Activated CD8-positive, alpha-beta T cell treated with anti-CD3 and anti-CD28 coated beads, Interleukin-2, amount 10 ng/mL, durations not matched to agents 7 days and 5 days (primary cell): ENCODE measurements at places on chromosomes 12 and 14. TPM values are rescaled to one million over a fixed set of nuclear protein-coding genes. Genes with fewer than 3 reads are reported as not detected.

Gene TMEM30B
- total RNA-seq: 0.66 TPM

Gene TMTC3
- 5.4 TPM for total RNA-seq

Gene CFAP251
- total RNA-seq: 0.70 TPM

Gene LHX5
- total RNA-seq: not detected

Gene IL23A
- total RNA-seq: 3.7 TPM

Gene NELL2
- 43.8 TPM for total RNA-seq

Gene SLC39A2
- not detected for total RNA-seq

Gene PLD4
- not detected for total RNA-seq

Gene LRTM2
- not detected for total RNA-seq

Gene GPRC5D
- not detected for total RNA-seq

Gene C1QL4
- total RNA-seq: not detected

Gene HOTAIR
- total RNA-seq: not detected

DNA sequence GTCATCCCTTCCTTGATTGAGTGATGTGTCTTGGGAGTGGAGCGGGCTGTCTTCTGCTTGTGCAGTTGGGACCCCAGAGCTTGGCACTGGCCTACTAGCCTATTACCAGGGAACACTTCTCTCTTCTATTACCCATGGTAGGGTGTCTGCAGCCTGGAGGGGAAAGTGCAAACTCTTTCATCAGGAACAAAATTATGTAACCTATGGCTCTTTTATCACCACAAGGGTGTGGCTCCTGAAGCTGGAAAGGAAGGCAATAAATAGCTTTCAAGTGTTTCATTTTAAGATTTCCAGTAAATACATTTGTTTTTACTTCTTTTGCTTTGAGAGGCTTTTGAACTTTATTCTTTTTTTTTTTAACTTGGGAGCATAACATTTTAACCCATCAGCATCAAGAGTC lies 349.7 kb upstream of the FAR2 start:
- DNase-seq: no peak

GRCh38 chr12:77590306-77590705 lies 240.4 kb upstream of the NAV3 start:
- DNase-seq: no peak

- DNase-seq: no peak
These were observed 34.5 kb downstream of the HMGA2 start for GRCh38 chr12:65858831-65859230.

- no peak for DNase-seq
These were observed 40.2 kb downstream of the SCARB1 start for GRCh38 chr12:124823272-124823970.

GRCh38 chr12:49121047-49121696 lies 10.0 kb downstream of the TUBA1B start:
- DNase-seq: no peak

GRCh38 chr14:92711976-92712653 lies 36.3 kb downstream of the LGMN start:
- no peak for DNase-seq

- no peak for DNase-seq
These were observed 136.5 kb downstream of the HMGA2 start for GRCh38 chr12:65960820-65961189.

GRCh38 chr14:50383618-50384225 lies 13.0 kb downstream of the CDKL1 start:
- no peak for DNase-seq

DNA sequence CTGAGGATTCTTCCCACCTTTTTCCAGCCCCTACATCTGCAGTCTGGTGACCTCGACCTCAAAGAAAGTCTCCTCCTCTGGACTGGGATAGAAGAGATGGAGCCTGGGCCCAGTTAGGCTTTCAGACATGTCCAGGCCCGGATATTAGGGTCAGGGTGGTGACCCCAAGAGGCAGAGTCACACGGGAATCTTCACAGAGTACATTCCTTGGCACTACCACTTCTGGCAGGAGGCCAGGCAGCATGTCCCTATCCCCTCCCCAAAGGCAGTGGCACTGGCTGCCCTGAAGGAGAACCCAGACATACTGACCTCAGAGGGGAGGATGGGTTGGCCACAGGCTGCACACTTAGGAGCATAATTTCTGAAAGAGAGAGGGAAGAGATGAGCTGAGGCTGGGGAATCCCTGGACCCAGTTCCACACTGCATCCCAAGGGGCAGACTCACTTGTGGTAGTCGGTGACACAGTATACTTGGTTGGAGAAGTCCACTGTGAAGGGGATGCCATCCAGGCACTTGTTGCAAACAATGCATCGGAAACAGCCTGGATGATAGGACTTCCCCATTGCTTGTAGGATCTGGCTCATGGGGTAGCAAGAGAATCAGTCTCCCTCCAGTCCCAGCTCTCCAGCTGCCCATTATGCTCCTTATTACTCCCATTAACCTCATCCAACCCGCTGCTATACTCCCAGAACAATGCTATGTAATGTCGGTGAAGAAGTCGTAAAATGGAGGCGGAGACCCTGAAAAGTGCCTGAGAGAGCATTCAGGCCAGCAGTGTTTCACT lies 7.6 kb downstream of the AJUBA start:
- DNase-seq: no peak

- DNase-seq: no peak
These were observed 65.9 kb upstream of the CDKN3 start for GRCh38 chr14:54330876-54331275.

GRCh38 chr14:72880164-72880563 lies 13.7 kb downstream of the DPF3 start:
- no peak for DNase-seq

GRCh38 chr14:38089123-38089522 lies 118.6 kb upstream of the SSTR1 start:
- no peak for DNase-seq

- no peak for DNase-seq
These were observed 277.2 kb downstream of the SYT1 start for GRCh38 chr12:79141776-79142175.

GRCh38 chr14:37278636-37279538 lies 81.2 kb downstream of the MIPOL1 start:
- DNase-seq: no peak

- no peak for DNase-seq
These were observed 17.9 kb downstream of the SPRING1 start for GRCh38 chr12:116719731-116720528.

DNA sequence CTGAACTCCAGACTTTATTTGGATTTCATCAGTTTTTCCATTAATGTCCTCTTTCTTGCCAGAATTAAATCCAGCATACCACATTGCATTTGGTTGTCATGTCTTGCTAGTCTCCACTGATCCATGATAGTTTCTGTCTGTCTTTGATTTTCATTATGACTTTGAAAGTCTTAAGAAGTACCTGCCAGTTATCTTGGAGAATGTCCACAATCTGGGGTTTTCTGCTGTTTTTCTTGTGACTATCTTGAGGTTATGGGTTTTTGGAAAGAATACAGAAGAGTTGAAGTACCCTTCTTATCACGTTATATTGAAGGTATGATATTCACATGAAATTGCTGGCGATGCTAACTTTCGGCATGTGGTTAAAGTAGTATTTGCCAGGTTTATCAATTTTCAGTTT lies 282.3 kb upstream of the PRICKLE1 start:
- no peak for DNase-seq

- no peak for DNase-seq
These were observed 423.3 kb upstream of the RGS6 start for GRCh38 chr14:71508901-71509300.

DNA sequence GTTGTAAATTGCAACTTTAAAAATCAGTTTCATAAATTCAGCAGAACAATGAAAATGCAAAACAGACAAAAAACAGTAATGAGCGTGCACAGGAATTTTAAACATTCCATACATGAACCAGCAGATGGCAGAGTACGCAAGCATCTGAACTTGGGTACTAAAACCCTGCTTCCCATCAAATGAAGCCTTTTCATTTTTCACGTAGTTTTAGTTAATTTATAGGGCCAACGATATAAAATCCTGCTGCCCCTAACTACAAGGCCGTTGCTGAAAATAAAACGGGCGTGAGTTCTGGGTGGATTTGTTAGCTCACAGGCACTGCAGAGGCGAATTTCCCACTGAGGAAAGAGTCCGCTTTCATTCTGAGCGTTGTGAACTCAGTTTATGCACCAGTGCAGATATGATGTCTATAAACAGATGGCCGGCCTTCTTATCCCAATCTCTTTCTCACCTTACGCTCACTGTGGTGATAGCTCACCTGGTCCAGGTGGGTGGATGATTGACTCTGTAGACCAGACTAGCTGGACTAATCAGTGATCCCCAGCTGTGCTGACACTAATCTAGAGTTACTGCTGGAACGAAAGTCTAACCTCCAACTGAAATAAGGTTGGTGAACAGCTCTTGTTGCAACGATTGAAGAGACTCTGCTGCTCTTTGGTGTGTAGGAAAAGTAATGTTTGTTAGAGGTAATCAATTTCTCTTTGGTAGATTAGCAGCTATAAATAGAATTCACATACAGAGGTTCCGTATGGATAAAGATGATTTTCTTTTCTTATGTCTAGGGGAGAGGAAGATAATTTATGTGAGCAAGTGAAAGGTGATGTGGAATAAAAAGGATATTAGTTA lies 89.2 kb downstream of the PDZRN4 start:
- no peak for DNase-seq

DNA sequence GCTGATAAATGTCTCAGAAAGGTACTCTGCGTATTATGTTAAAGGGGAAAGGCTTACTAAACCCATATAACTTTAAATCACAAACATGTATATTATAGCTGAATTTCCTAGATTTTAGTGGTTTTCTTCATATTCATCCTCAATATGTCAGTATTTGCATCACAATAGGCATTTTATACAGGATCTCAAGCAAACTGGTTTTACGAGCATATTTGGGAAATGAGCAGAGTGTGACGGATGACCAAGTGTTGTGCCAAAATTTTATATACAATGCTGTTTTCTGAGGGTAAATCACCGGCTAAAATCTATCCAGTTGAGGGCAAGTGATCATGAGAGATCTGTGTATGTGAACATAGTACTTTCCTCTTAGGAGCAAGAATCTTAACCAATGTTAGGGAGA lies 8.4 kb downstream of the CPM start:
- DNase-seq: no peak

DNA sequence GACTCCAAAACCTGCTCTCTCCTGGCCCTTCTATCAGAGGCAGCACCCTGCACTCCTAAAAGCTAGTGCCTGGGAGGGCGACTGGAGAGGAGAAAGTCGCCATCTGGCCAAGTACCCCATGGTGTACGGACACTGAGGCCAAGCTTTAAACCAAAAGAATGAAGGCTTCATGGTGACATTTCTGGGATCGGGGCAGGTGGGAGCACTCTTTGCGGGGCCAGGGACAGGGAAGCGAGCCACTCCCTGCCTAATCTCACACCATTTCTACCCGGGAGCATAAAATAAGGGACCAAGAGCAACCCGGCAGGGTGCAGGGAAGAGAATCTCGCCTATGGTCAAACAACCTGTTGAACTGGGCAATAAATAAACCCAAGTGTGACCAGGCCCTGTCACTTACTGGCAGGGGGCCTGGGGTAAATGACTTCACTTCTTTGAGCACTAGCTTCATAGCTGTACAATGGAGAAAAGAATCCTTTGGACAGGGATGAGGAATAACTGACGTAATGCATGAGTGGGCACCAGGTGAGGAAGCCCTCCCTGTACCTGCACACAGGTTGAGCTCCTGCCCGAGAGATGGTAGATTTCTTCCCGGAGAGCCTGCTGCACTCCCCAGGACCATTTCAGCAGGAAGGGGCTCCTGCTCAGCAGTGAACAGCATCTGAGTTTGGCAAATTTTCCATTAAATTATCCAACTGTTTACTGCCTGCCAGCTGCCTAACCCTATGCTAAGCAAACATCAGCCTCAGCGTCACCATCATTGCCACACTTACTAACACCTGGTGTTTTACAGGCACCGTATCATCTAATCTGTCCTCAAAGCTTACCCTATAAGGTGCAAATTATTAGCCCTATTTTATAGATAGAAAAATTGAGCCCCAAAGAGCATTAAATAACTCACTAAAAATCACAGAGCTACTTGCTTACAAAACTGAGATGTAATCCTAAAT lies 2.0 kb downstream of the SERPINA1 start:
- no peak for DNase-seq
